ENCODE measurements at places on chromosomes 2 and 18.

GRCh38 chr2:200336980-200337615 lies 30.6 kb downstream of the SPATS2L start:
- DNase-seq: no peak

DNA sequence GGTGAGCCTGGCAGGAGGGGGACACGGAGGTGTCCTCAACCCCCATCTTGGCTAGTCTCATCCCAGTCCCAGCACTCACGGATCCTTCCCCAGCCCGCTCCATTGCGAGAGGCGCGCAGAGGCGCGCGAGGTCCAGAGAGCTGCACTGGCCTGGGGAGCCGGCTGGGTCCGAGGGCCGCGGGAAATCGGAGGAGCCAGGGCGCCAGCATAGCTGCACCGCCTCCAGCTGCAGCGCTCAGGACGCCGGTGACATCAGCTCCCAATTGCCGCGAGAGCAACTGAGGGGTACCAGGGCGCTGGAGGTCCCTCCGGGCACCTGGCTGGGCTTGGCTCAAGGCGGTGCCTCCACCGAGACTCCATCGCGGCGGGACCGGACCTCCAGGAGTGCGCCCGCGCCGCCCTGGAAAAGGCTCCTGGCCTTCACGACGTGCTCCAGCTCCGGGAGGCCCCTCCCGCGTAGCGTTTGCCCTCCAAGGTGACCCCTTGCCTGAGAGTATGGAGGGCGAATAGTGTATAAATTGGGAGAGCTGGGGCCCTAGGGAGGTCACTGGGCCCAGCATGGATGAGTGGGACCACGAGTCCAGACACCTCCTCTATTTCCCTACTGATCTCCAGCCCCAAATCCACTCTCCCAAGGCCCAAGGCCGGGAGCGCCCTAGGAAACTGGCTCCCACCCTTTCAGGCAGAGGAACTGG lies 5.5 kb downstream of the RTKN start:
- no peak for DNase-seq

DNA sequence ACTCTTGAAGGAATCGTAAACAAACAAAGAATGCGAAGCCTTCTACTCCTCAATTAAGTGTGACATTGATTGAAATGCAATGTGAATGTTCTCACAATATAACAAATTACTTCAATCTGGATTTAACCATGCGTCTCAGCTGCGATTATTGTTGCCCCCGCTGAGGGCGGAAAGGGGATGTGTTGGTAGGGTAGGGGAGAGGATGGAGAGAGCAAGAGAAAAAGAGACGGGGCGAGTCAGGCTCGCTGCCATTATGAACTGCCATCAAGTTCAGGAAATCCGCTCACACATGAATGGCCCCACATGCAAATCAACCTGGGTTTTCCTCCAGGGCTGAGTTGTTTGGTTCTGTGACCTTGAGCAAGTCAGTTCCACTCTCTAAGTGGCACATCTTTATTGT lies 129.8 kb downstream of the PXDN start:
- DNase-seq: no peak

DNA sequence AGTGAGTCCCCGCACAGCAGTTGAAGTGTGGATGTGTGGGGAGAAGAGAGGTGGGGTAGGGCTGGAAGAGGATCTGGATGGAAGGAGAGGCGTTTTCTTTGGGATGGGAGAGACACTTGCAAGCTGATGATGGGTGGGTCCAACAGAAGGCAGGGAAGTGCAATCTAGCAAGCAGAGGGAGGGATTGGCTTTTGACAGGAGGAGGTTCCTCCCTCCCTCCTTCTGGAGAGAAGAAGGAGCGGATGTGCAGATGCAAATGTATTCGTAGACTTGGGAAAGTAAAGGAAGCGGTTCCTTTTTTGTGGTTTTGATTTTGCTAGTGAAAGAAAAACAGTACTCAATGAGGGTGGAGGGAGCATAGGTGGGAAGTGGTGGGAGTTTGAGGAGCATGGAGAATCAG lies 48.9 kb downstream of the LAMA3 start:
- DNase-seq: no peak

DNA sequence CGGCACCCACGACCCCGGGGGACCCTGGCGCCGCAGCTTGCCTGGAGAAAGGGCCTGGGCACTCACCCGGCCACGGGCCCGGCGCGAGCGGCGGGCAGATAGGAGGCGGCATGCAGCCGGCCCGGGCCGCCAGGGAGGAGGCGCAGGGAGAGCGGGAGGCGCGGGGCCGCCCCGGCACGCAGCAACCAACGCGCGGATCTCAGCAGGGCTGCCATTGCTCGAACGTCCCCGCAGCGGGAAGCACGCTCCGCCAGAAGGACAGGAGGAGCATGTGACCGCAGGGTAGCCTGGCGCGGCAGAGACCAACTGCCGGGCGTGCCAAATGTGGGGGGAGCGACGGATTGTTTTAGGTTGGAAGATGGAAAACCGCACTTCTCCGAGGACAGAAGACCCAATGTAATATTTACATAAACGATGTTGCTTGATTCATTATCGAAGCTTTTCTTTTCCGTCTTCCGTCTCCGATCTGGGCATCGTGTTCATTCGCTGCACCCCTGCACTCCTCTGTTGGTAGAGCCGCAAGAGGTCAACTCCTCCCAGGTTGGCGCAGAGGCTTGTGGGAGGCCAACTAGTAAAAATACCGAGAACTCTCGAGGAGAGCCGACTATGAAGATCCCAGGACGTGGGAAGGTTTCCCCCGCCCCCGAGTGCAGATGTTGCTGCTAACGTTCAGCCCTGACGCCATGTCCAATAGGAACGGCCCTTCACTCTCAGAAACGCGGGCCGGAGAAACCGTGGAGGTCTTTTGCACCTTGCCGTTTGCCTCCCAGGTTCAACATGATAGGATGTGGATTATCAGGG lies at the start of gene LRPPRC:
Gene LRPPRC (minus strand): TSS at position 257 of the 801 bp plus-strand sequence. CDS start 42 bp downstream, at position 215.
- DNase-seq: peak; percentile 91

DNA sequence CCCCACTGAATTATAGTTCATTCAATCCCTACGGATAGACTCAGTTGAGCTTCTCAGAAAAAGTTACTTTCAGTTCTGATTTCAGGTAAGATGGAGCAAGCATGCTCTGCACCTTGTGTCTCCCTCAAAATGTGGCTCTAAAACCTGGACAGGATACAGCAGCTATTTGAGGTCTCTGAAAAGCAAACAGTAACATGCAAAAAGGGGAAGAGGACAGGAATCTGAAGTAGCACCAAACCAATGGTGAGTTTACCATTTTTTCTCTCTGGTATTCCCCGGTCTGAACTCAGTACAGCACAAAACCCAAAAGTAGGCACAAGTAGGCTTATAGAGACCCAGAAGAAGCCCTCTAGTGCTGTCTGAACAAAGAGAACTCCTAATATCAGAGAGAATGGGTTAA lies 34.1 kb downstream of the LANCL1 start:
- DNase-seq: no peak

GRCh38 chr2:200223205-200223784 lies 83.2 kb upstream of the SPATS2L start:
- no peak for DNase-seq

DNA sequence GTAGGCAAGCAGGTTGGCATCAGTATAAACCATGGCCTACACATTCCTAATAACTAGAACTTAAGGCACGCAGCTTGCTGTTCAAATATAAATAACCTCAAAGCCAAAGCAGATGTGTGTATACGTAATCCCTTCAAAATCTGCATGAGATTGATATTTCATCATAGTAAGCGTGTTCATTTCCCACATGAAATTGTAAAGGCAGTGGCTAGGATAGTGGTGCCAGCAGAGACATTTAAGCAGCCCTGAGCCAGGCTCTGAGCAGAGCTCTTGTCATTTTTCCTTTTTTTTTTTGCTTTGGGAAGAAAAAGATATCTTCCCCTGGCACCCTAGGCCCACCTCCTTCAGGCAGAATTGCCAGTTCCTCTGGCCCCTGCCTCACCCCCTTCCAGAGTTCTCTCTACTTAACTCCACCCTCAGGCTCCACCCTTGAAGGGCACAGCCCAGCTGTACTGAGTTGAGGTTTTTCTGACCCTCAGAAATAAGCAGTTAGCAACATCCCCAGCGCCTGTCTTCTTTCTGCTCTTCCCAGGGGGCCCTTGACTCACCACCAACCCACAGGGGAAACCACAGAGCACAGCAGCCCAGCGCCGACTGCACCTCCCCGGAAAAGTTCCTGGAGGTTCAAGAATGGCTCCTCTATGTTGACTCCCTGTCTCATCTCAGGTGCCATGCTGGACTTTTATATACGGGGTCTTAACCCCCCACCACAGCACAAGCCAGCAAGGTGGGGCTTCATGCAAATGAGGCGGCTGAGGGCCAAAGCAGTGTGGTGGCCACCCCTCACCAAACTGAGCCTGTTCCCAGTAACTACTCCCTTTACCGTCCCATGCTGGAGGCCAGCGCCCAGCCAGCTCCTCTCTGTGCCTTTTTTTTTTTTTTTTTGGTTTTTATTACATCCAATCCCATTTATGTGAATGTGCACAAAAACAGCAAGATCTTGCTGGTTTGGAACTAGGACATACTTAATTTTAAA lies 84.7 kb downstream of the EHD3 start:
- DNase-seq: peak; percentile 16

DNA sequence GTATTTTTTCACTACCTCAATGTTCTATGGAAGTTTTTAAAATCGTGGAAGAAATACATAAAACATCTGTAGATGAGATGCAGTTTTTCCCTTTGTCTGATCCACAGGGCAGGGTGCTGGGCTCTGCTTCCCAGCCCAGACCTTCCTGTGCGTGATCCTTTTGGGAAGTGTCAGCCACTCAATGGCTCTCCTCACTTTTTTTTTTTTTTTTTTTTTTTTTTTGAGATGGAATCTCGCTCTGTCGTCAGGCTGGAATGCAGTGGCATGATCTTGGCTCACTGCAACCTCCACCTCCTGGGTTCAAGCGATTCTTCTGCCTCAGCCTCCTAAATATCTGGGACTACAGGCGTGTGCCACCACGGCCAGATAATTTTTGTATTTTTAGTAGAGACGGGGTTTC lies 32.8 kb downstream of the SOWAHC start:
- DNase-seq: no peak

GRCh38 chr2:199764273-199764800 lies 86.7 kb downstream of the FTCDNL1 start:
- DNase-seq: no peak

DNA sequence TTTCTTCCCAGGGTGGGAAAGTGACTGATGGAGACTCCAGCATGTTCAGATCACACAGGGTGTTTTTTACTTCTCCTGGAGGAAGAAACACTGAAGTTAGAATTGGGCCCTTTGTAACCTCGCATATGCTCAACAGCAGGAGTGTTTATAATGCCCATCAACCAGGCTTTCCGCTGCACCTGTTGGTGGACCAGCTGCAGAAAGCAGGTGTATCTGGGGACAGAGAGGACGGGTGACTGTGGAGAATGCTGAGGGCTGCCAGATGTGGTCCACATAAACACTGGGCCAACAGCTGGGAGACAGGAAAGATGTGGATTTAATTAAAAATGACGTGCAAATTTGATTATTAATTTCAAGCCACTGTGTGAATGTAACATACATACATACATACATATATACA lies 335.5 kb upstream of the SPRED2 start:
- DNase-seq: no peak

DNA sequence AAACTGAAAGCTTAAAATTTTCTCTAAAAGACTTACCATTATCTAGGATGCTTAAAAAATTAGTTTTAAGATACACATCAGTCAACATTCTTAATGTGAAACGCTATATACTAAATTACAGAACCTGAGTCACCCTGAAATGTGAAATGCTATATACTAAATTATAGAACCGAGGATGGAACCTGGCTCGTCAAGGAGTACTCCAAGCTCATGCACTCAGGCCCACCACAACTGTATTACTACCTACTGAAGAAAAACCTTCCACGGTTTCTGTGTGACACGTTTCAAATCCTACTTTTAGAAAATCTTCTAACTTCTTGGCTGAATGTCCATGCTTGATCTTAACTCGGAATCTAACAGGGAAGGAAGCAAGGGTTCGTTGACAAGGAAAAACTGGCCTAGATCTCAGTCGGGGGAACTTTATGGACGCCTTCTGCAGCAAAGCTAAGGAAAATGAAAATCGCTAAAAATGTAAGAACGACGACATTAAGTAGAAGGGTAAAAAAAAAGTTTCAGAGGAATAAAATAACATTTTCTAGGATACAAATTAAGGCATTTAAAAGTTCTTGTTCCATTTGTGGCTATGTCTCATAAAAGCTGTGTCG lies 1.4 kb downstream of the PRKD3 start:
- DNase-seq: no peak

DNA sequence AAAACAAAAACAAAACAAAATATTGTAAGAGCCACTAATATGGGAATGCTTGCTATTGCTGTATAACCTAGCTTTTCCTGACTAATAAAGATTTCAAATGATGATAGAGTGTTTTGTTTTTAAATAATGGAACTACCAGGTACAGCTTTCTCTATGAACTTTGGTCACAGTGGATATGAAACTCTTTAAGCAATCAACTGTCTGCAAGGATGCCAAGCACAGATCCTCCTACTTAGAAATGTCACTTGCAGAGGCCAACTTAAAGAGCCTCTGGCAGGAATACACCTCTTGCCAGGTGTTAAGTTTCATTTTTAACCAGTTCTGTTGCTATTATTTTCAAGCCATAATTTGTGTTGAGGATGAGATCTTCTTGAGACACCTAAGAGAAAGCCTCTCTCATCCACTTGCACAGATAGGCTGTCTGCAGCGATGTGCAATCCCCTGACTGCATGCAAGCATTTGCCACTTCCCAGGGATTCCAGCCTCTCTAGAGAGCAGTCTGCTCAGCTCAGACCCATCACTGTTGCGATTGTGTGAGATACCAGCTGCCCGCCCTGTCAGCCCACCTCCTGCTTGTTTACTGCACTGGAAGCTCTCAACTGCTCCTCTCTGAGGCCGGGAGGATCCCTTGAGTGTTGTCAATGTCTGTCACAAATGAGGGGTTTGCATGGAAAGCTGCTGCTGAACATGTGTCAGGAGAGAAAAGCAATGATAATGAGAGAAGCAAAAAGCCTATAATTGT lies 86.1 kb upstream of the SCG2 start:
- DNase-seq: no peak

DNA sequence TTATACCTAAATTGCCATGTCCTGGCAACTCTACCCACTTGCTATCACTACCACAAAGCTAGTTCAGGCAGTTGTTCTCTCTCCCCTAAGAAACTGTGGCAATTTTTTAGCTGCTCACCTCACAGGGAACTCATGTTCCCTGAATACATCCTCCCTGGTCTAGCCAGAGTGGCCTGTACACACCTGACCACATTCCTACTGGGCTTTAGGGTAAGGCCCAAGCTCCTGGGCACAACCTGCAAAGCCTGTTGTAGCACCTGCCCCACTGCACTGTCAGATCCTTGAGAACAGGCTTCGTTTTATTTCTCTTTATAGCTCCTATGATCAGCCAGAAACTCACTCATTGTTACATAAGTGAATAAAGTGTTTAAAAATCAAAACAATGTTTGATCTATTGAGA lies 21.5 kb downstream of the CNGA3 start:
- DNase-seq: no peak

GRCh38 chr2:128365217-128365905 lies 46.7 kb upstream of the HS6ST1 start:
- DNase-seq: no peak

- no peak for DNase-seq
Measured at GRCh38 chr2:168252976-168253375, 5.6 kb upstream of the STK39 start.

GRCh38 chr18:70464343-70465114 lies 175.7 kb downstream of the SOCS6 start:
- peak; percentile 18 for DNase-seq
